Placental epithelial cell (primary cell): ENCODE measurements at places on chromosomes 7 and 10. TPM values are rescaled to one million over a fixed set of nuclear protein-coding genes. Genes with fewer than 3 reads are reported as not detected.

The SPDYE2B gene
- not detected in 2 replicates for total RNA-seq

The TECTB gene
- total RNA-seq: not detected in 2 replicates

The FAM25A gene
- not detected in 2 replicates for total RNA-seq

The LIPA gene
- 33.0 and 114 TPM in 2 replicates for total RNA-seq
